ENCODE measurements at places on chromosomes 16 and 17.
A peak's percentile ranks its signal among the peaks of the same experiment; 100 is the strongest.

- DNase-seq = no peak
These were observed 49.3 kb upstream of the MNT start for GRCh38 chr17:2450016-2450650.

- no peak for DNase-seq
These were observed 54.4 kb downstream of the SOX9 start for GRCh38 chr17:72175263-72175662.

- no peak for DNase-seq
These were observed 134.1 kb downstream of the CA10 start for GRCh38 chr17:52024300-52024870.

GRCh38 chr17:76685846-76686245 lies 24.9 kb downstream of the MXRA7 start:
- no peak for DNase-seq

DNA sequence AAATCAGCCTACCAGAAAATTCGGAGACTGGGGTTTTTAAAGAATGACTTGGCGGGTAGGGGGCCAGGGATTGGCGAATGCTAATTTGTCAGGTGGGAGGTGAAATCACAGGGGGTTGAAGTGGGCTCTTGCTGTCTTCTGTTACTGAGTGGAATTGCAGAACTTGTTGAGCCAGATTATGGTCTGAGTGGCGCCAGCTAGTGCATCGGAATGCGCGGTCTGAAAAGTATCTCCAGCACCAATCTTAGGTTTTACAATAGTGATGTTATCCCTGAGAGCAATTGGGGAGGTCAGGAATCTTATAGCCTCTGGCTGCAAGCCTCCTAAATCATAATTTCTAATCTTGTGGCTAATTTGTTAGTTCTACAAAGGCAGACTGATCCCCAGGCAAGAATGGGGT lies 762 bp upstream of the RBL2 start:
- no peak for DNase-seq

DNA sequence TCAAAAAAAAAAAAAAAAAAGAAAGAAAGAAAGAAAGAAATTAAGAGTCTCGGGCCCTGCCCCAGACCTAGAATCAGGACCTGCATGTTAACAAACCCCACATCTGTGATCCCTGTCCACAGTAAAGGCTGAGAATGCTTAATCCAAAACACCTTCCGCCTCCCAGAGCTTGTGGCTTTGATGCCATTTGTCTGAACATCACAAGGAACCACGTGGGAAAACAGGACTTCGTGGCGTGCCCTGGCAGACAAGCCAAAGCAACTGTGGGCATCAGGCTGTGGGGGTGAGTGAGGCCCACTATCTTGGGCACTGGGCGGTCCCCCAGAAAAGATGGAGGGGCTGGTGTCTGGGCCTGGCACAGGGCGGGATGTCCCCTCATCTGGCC lies 173.4 kb upstream of the CIBAR2 start:
- no peak for DNase-seq

DNA sequence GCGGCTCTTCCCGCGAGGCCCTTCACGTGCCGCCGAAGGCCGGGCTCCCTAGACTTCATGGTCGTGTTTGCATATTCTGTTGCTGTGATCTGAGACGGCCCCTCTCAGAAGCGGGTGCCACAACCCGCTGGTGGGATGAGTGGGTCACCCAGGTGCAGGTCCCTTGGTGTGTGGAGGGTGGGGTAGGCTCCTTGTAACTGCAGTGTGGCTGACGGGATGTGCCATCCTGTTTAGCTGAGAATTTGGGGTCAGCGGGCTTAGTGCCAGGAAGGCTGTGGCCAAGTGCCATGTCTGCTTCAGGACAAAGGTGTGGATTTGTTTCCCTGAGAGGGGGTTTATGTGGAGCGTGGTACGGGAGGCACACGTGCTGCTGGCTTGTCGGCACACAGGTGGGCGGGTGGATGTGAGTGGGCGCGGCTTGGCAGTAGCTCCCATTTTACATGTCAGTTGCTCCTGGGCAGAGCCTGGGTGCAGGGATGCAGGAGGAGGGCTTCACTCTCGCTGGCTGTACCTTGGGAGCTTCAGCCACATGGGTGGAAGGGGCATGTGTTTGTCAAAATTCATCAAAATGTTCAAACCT lies 9.2 kb upstream of the WFIKKN1 start:
- no peak for DNase-seq

DNA sequence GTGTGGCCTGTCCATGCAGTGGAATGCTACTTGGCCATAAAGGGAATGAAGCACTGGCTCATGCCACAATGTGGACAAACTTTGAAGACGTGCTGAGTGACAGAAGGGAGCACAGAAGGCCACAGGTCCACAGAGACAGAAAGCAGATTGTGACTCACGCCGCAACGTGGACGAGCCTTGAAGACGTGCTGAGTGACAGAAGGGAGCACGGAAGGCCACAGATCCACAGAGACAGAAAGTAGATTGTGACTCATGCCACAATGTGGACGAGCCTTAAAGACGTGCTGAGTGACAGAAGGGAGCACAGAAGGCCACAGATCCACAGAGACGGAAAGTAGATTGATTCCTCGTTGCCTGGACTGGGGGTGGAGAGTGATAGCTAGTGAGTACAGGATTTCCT lies 19.2 kb downstream of the ZC3H18 start:
- no peak for DNase-seq

DNA sequence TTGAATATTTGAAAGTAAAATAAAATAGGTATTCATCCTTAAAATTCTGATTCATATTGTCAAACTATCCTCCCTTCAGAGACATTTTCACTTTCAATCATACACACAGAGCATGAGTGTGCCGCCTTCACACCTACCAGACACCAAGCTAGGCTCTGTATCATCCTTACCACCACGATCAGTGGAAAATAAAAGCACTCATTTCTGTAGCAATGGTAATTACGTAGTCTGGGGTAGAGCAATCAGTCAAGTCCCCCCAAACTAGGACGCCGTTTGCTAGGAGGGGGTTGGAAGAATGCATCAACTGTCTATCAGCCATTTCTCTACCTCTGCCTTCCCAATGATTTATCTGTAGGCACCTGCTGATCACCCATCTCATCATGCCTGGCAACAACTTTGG lies 84.6 kb upstream of the GRIN2A start:
- DNase-seq = peak; percentile 4

All from stimulated activated CD4-positive, alpha-beta T cell treated with anti-CD3 and anti-CD28 coated beads, Interleukin-12 subunit alpha, Interleukin-12 subunit beta, amount 100 ng/mL, for 48 hours (primary cell).